Activated CD4-positive, alpha-beta T cell treated with anti-CD3 and anti-CD28 coated beads, Interleukin-10, Interleukin-2, amounts not matched to agents 100 ng/mL and 50 ng/mL, durations not matched to agents 16 hours and 8 hours (primary cell): ENCODE measurements at places on chromosomes 5 and 9.

DNA sequence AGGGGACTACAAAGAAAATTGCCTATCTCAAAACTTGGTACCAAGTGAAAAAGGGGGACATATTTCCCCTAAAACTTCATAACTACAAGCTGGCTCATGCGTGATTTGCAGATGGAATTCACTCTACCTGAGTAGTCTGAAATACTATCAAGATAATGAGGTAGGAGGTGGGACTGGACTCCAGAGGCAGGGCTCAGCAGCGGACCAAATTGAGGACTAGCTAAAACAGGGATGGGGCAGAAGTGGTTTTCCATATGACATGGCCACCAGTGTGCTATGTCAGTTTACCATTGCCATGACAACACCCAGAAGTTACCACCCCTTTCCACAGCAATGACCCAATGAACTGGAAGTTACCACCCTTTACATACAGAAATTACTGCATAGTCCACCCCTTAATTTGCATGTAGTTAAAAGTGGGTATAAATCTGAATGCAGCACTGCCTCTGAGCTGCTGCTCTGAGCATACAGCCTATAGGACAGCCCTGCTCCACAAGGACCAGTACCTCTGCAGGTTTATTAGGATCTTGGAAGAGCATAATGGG is 30.4 kb upstream of the TESK1 start:
- no peak for DNase-seq

GRCh38 chr5:107127878-107128277 is 542.9 kb downstream of the EFNA5 start:
- DNase-seq: no peak

GRCh38 chr5:53019320-53019719 is 30.2 kb downstream of the ITGA2 start:
- no peak for DNase-seq

DNA sequence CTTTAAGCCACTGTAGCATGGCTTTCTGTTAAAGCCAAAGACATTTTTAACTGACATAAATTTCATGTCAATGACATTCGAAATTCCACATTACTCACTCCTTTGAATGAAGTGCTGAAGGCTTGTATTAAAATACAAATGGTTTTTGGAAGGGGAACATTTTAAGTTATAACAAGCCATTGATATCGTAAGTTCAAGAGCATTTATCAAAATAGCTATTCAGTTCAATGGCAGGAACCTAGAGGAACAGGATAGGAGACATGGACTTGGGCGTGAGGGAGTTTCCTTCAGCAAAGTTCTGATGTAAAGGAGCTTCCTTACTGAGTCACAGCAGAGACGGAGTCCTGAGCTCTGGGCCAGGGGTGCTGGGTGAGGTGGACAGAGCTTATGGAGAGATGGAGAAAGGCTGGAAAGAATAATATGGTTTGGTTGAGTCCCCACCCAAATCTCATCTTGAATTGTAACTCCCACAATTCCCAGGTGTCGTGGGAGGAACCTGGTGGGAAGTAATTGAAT is 631.8 kb downstream of the BNC2 start:
- no peak for DNase-seq

GRCh38 chr9:88826771-88827181 is 164.5 kb upstream of the S1PR3 start:
- DNase-seq: no peak

- DNase-seq: no peak
Measured at GRCh38 chr9:106450549-106450948, 412.4 kb upstream of the ZNF462 start.

- no peak for DNase-seq
Measured at GRCh38 chr5:16574789-16575721, 41.7 kb downstream of the RETREG1 start.

DNA sequence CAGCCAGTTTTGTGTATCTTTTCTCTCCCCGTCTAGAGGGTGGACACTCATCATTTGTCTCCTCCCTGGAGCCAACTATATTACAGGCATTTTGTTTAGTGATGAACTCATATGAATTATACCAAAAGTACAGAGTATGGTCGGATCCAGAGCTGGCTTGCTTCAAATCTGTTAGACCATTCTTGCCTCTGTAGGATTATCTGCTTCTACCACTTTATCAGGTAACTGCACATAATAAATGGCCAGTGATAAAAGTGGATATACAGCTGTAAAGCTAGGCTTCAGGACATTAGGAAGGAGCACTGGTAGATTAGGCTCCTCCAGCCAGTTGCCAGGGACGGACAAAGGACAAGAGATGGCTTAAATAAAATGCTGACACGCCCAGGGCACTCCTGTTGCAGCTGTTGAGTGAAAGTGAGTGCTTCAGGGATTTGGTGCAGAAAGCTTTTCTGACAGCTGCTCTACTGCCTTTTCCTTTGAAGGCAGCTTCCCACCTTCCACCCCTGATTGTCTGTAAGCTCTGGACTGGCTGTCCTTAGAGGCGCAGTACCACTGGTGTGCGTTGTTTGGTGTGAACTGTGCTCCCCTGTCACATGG is 259.2 kb downstream of the PDZD2 start:
- DNase-seq: no peak

- DNase-seq: no peak
Measured at GRCh38 chr5:102554082-102554481, 55.3 kb upstream of the SLCO6A1 start.

DNA sequence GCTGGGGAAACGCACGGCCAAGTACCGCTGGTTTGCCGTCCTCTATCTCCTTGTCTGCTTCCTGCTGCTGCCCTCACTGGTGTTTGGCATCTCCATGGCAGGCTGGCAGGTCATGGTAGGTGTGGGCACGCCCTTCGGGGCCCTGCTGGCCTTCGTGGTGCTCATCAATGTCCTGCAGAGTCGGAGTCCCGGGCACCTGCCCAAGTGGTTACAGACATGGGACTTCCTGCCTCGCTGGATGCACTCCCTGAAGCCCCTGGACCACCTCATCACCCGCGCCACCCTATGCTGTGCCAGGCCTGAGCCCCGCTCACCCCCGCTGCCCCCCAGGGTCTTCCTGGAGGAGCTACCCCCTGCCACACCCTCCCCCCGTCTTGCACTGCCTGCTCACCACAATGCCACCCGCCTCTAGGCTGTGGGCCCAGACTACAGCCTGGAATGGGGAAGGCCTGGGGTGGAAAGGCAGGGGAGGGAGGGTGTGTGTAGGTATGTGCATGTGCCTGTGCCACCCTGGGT is 2.5 kb downstream of the PFN3 start:
- no peak for DNase-seq

- DNase-seq: no peak
Measured at GRCh38 chr5:65034813-65035209, 266.1 kb downstream of the CWC27 start.

GRCh38 chr5:8135742-8136141 is 266.8 kb downstream of the MTRR start:
- no peak for DNase-seq
